Left renal pelvis (tissue), 4 donors: ENCODE measurements at places on chromosomes 13 and 19. TPM values are rescaled to one million over a fixed set of nuclear protein-coding genes. Genes with fewer than 3 reads are reported as not detected.

Gene COQ8B
- 32.1 TPM for polyA plus RNA-seq

Gene CRB3
- polyA plus RNA-seq, result 21.8 TPM

Gene ZNF350
- 15.4 TPM for polyA plus RNA-seq

Gene KLK4
- not detected for polyA plus RNA-seq

Gene CKM
- 0.26 TPM for polyA plus RNA-seq

Gene GAPDHS
- polyA plus RNA-seq, result not detected

Gene ZNF611
- 17.8 TPM for polyA plus RNA-seq

Gene ZSCAN4
- not detected for polyA plus RNA-seq

Gene WDR88
- 1.3 TPM for polyA plus RNA-seq

Gene ZNF541
- polyA plus RNA-seq, result 0.50 TPM

Gene FLT3LG
- polyA plus RNA-seq, result 2.8 TPM

Gene CLC
- polyA plus RNA-seq, result 1.1 TPM

Gene EID2B
- 4.7 TPM for polyA plus RNA-seq

Gene TMEM221
- 3.1 TPM for polyA plus RNA-seq

Gene PLVAP
- 183 TPM for polyA plus RNA-seq

Gene GSX1
- not detected for polyA plus RNA-seq

Gene ZNF555
- polyA plus RNA-seq, result 12.6 TPM

Gene ZNF99
- 0.85 TPM for polyA plus RNA-seq

Gene LIM2
- 0.67 TPM for polyA plus RNA-seq

Gene WBP4
- polyA plus RNA-seq, result 23.2 TPM

Gene EVI5L
- 18.7 TPM for polyA plus RNA-seq

Gene TNFAIP8L1
- 9.4 TPM for polyA plus RNA-seq

Gene DZIP1
- 67.0 TPM for polyA plus RNA-seq

Gene STARD13
- 23.0 TPM for polyA plus RNA-seq

Gene SELENOV
- 8.2 TPM for polyA plus RNA-seq

Gene CYP4F11
- 1.1 TPM for polyA plus RNA-seq

Gene MFSD12
- 42.7 TPM for polyA plus RNA-seq

Gene PABPC3
- polyA plus RNA-seq, result 1.1 TPM

Gene ITGBL1
- polyA plus RNA-seq, result 1.8 TPM

Gene SERP2
- 11.3 TPM for polyA plus RNA-seq
